NCI-H146 (cell line): ENCODE measurements at places on chromosomes 12 and 14.
A peak's percentile ranks its signal among the peaks of the same experiment; 100 is the strongest.

DNA sequence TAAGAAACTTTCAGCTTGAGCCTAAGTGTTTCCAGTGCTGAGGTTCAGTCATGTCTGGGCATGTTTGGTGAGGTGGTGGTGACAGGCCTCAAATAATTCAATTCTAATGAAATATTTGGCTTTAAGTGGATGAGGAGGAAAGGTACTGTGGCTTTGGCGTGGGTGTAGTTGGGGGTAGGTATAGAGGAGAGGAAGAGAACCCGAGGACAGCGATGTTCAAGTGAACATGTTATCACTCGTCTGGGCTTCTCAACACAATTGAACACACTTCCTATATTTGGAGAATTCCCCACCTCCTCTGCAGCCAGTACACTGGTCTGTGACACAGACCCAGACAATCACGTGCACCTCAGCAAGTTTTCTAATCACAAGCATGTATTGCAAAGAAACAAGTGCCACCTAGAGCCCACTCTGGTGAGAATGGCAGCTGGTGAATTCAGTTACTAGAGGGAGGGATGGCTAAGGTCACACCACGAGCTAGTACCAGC, 53.0 kb downstream of the IFNG-AS1 start:
- peak; percentile 7 for DNase-seq

DNA sequence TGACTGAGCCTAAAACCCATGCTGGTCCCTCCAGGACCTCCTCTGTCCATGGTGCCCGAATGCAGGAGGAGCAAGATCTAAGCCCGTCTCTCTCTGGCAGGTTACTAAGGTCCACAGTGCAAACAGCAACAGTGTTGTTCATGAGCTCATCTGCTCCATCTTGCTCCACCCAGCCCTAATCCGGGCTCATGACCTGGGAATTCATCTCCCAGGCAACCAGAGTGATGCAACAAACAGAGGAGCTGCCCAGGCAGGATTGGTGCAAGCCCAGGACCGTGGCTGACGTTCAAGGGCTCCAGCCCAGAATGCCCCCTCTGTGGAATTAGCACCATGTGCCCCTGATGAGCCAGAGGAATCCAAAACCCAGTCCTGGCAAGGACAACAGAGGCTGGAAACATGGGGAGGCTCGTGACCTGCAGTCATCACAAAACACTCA, 29.9 kb downstream of the HSPB8 start:
- DNase-seq = peak; percentile 77

GRCh38 chr14:98323836-98324235, 948.2 kb downstream of the BCL11B start:
- no peak for DNase-seq

DNA sequence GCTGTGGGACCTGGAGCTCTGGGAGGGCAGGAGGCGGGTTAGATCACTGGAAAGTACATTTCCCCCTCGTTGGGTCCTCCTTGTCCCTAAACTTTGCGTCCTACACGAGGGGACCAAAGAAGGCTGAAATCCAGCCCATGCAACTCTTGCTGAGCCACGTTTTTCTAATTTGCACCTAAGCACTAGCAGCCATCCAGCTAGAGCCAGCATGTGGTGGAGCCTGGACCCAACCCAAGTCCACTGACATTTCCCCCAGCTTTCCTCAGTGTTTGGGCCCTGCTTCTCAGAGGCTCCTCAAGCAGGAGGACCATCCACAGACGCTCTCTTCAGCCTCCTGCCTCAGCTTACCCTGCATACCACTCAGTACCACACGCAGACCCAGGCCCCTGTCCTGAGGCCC, 49.7 kb downstream of the TSPAN11 start:
- no peak for DNase-seq

DNA sequence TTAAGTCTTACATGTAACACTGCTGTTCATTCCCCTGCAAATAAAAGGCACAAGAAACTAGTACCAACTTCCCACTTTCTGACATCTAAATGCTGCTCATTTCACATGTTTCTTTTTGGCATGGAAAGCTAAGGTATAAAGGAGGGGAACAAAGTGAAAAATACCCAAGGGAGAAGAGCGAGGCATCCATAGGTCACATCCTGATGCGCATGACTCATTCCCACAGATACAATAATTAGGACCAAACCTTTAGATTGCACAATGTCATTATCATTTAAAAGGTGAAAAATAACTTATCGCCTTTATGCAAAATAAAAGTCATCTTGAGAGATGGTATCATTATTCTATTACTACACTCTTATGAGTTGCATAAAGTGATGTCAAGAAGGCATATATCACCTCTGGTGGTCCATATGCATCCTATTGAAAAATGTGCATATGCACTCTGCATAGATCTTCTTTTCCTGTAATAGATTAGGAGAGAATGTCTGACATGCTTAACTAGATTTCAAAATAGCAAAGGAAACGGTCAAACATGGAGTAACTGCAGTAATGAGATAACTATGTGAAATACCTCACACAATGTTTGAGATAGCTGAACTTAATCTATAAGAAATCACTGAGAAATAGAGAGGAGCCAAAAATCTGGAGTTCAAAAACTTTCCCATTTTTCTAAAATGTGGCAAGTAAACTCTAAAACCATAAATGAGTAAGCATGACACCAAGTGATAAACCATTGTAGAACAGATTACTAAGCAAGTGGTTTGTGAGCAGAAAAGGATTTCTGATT, 382.5 kb upstream of the TMTC1 start:
- DNase-seq = no peak

DNA sequence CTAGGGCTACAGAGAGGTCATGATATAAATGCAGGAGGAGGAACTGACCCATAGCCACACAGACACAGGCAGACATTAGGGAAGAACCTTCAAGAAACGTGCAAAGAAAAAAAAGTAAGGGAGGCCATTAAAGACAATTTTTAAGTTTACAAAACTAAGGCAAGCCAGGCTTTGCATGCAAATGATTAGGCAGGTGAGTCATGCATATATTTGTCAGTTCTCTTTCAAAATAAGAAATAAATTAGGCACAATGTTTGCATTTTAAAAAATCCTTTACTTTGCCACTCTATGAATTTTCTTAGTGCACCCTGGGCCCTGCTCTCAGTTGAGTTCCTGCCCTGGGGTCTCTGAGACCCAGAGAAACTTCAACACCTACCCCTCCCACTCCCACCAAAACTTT, 75.0 kb downstream of the PRMT8 start:
- no peak for DNase-seq

GRCh38 chr14:83006121-83006670, 1472.5 kb upstream of the SEL1L start:
- no peak for DNase-seq

DNA sequence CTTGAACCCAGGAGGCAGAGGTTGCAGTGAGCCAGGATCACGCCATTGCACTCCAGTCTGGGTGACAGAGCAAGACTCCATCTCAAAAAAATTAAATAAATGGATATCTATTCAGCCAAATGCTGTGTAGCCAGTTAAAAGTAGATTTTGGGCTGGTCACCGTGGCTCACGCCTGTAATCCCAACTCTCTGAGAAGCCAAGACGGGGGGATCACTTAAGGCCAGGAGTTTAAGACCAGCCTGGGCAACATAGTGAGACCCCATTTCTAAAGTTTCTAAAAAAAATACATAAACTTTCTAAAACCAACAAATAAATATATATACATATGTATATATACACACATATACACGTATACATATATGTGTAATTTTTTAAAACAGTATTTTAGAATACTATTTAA, 188.8 kb downstream of the FBXL14 start:
- DNase-seq = no peak

- no peak for DNase-seq
Measured at GRCh38 chr12:13203034-13203922, 6.8 kb downstream of the EMP1 start.

DNA sequence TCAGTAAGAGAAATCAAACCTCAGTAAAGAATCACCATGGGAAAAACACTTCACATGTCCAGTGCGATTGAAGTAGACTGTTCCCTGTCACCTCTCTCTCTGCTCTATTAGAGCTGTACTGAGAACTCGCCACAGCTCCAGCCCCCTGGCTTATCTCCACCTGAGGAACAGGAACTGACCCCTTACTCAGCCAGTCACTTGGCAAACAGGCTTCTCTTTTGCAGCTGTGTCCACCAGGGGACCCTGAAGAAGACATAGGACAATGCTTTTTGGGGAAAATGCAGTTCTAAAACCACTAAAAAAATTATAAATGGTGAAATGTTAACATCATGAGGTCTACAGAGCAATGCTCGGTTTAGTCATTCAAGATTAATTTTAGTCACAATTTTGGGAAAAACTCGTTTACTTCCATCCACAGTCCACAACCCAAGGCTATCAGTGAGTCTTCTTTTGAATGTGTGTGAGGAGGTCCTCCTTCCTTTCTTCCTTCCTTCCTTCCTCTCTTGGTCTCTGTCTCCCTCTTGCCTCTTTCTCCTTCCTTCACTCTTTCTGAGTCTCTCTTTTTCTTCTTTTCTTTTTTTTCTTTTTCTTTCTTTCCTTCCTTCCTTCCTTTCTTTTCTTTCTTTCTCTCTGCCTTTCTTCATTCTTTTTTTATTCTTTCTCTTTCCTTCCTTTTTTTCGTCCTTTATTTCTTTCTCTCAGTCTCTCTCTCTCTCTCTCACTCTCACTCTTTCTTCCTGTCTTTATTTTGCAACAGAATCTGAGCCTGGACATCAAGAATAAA, 1189.5 kb upstream of the TMEM132C start:
- DNase-seq = no peak

DNA sequence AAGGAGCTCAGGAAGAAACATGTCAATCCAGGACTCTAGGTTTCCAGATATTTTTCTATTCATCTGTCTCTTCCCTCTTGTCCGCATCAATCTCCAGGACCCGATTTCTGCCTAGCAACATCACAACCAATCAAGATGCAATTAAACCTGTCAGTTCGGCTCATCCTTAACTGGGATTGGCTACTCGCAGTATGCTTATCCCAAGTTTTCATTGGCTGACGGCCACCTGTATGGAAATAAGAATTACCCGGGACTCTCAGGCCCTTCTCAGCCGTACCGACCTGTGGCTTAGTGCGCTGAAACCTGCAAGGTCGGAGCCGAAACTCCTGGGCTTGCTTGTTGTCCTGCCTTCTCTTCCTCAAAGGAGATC, 20.4 kb upstream of the ATP5MC2 start:
- peak; percentile 98 for DNase-seq

- DNase-seq = no peak
Measured at GRCh38 chr14:44417809-44418208, 89.3 kb downstream of the FSCB start.

GRCh38 chr12:116562090-116562489, 2.9 kb downstream of the MAP1LC3B2 start:
- DNase-seq = no peak

DNA sequence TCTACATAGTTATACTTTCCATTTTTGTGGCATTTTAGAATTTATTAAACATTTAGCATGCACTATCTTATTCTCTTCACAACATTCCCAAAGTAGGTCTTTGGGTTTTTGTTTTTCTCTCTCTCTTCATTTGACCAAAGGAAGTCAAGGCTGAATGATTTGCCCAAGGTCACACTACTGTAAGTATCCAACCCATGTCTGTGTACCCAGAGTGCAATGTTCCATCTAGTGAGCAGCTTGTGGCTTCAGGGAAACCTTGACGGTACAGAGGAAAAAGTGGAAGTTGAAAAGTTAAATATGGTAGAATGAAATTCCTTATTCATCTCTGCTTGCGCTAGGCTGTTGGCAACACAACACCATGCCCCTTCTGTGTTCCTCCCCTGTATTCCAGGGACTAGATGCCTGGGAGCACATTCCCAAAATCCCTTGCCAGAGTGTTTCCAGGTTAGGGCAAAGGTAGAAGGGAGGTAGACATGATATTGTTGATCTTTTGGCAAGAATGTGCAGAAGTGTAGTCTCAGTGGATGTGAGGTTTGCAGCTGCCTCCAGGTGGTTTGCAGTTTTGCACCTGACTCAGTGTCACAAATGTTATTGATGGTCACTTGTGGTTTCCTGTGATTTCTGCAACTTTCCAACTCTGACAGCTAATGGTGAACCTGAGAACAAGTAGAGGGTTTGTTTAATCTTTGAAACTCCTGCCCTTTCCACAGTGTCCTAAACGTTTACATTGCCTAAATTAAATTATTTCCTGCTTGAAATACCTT, 196.7 kb downstream of the RMST start:
- no peak for DNase-seq

- no peak for DNase-seq
Measured at GRCh38 chr14:53695692-53696214, 260.9 kb downstream of the BMP4 start.

- peak; percentile 21 for DNase-seq
Measured at GRCh38 chr14:74302152-74302628, 544 bp downstream of the ABCD4 start.

- no peak for DNase-seq
Measured at GRCh38 chr12:118690506-118690905, 290.8 kb upstream of the SRRM4 start.

DNA sequence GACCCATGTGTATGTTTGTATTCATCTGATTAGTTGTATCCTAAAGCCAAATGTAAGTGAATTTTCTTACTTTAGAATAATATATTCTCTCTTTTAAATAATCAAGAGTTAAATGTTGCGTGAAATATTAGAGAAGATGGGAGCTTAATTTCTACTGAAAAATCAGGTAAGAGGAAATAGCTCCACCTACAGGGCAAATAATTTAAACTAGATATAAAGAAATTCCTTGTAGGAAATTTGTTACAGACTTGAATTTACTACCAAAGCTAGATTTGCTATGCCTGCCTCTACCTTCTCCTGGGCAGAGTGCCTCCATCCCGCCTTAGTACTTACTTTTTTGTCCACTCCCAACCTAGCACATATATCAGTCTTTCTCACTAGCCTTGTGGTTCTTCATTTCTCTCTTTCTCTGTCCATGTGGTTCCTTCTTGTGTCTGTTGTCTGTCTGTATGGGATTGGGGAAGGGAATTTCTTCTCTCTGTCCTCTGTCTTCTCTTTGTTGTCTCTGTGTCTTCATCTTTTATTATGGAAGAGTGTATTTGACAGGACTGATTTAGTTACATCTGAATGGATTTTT, 44.7 kb downstream of the PALS1 start:
- DNase-seq = no peak

DNA sequence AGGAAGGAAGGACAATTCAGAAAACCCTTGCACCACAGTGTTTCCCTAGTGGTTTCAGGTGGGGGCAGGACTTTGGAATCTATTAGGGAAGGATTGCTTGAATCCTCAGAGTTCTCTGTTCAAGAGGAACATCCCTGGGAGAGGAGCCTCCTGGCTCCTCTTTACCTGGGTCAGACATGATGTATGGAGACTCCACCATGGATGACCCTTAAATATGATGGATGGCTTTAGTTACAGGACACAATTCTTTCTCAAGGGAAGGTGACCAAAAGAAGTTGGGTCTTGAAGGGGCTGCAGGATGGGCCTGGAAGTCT, 396.6 kb downstream of the NRXN3 start:
- DNase-seq = no peak

DNA sequence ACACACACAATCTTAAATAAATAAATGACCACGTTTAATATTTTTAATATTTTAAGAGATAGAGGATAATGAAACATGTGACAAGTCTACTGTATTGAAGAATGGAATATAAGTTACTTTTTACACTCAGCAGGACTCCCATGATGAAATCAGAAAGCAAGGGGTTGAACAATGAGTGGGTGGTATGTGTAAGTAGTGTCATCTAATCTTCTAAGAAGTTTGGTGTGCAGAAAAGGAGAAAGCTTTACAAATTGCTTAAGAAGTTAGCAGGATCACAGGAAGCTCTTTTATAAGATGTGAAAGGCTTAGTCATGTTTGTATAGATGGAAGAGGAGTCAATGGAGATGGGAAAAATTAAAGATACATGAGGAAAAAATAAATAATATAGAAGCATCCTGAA, 47.8 kb downstream of the SLC15A5 start:
- no peak for DNase-seq

GRCh38 chr12:79687711-79688260, 3.0 kb downstream of the PAWR start:
- no peak for DNase-seq

GRCh38 chr14:105850853-105851581, 324.6 kb downstream of the TMEM121 start:
- no peak for DNase-seq

- peak; percentile 9 for DNase-seq
Measured at GRCh38 chr14:34300882-34301734, 160.9 kb downstream of the SPTSSA start.
